ENCODE measurements at places on chromosomes 2 and 18.

DNA sequence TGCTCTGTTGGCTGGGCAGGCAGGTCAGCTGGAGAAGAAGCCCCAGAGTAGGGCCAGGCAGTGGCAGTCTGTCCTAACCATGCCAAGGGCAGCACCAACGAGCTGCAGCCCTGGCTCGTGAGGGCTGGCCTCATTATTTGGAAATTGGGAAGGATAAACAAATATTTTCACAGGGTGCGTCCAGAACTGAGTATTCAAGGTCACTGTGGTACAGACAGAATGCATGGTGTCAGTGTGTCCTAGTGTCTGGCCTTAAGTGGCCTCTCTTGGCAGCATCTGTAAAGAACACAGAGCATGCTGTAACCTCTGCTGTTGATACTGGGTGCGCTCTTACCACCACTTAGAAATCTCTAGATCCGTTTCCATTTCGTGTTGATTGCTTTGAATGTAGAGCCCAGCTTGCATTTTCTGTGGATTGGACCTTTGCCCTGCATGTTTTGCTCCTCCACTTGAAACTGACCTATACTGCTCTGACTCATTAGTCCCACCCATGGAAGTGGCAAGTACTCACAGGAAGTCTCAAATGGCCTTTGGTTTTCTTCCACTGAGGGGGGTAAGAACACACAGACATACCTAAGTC is 88.2 kb downstream of the GREB1L start:
- no peak for DNase-seq

GRCh38 chr2:98771264-98771663 is 40.3 kb upstream of the MGAT4A start:
- DNase-seq, result no peak

- DNase-seq, result no peak
These were observed 70.4 kb upstream of the CYP1B1 start for GRCh38 chr2:38146275-38146906.

DNA sequence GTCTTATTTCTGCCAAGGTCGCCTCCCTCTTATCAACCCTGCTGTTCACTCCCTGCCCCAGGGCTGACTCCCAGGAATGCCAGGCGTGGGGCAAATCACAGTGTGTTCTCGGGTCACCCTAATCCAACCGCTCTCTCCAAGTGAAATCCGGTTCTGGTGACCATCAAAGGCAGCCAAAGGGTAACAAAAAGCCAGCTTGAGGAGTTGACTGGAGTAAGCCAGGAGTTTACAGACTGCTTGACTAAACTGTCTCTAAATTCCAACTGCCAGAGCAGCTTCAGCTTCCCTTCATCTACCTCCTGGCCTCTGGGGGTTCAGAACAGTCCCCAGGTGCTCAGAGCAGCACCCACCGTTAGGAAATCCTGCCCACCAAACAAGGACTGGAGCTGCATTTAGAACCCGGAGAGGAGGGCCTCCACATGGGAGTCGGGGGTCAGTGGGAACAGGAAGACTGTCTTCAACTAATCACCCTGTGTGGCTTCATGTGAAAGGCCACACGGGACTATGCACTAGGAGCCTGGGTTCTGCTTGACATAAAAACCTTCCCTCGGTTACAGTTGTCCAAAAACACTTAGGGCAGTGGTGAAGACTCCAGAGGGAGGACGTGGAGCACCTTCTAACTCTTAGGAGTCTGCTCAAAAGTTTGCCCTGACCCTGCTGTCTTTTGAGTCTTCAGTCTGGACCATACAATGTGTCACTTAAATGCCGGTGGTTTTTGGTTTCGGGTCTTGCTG is 24.2 kb upstream of the MCFD2 start:
- DNase-seq, result no peak

DNA sequence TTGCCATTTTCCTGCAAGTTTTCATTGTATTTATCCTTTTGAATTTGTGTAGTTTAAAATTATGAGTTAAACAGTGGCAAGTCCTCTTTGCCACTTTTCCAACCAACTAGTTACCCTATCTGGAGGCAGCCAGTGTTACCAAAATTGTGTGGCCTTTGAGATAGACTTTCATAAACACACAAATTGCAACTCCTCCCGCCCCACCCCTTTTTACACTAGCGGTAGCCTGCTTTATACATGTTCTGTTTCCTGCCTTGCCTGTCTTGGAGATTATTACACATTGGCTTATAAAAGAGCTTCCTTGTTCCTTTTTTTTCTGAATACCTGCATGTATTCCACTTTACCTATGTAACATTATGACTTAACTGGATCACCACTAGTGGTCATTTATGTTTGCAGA is 56.5 kb downstream of the RPIA start:
- no peak for DNase-seq

DNA sequence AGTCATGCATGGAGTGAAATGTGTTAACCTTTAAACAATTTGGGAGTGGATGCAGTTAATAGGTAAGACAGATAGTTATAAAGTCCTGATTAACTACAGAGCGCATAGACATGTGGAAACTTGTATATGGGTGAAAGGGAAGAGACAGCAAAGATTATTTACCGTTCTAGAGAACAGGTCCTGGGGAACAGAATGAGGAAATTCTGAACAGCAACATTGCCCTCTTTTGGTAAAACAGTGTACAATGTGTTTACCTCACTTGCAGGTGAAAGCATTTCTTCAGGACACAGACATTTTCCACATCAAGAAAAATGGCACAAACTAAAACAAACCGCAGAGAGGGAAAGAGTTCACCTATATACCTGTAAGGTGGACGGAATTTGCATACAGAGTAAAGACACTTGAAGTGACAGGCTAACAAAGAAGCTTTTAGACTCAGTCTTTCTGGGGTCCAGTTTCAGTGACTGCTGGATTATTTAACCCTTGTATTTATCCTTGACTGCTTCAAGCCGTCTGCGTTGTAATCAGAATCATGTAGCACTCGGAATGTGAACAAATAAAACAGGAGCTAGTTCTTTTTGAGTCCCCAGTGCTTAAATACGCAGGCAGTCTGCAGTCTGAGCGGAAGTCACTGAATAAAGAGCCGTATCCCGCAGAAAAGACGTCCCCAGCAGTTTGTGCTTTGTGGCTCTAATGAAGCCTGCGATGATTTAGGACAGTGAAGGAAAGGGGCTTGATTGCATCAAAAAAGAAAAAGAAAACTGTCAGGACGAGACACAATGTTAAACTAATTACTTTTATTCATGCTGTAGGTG is 364.8 kb upstream of the GALNT5 start:
- no peak for DNase-seq

GRCh38 chr18:71808616-71809015 is 735.5 kb downstream of the CBLN2 start:
- DNase-seq, result no peak

DNA sequence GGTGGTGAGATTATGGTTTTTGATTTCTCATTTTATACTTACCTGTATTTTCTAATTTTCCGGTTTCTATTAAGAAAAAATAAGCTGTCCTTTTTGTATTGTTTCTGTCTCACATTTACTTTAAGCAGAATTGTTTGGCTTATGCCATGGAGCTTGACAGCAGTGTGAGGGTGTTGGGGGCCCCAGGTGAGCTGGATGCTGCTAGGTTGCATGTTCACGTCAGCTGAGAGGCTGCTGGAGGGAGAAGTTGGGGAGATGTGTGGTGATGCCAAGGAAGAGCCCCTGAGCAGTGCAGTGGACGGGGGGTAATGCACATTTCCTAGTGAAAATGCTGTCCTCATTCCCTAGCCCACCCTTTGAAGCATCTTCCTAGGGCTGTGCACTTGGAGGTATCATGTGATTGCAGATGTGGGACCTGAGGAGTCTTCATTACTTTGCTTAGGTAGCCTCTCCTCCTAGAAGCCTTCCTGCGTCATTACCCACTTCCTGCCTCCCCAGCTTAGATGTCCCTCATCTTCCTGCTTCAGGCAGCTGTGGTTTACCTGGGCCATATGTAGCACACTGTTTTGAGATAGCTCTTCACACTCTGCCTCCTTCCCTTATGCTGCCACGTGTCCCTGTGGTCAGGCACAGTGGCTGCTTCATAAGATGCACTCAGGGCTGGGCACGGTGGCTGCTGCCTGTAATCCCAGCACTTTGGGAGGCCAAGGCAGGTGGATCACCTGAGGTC is 16.2 kb downstream of the ATG16L1 start:
- DNase-seq, result peak; percentile 91
